Stimulated activated CD8-positive, alpha-beta memory T cell treated with anti-CD3 and anti-CD28 coated beads, Interleukin-4, amount 100 ng/mL, for 24 hours (primary cell): ENCODE measurements at places on chromosomes 2 and 18.

DNA sequence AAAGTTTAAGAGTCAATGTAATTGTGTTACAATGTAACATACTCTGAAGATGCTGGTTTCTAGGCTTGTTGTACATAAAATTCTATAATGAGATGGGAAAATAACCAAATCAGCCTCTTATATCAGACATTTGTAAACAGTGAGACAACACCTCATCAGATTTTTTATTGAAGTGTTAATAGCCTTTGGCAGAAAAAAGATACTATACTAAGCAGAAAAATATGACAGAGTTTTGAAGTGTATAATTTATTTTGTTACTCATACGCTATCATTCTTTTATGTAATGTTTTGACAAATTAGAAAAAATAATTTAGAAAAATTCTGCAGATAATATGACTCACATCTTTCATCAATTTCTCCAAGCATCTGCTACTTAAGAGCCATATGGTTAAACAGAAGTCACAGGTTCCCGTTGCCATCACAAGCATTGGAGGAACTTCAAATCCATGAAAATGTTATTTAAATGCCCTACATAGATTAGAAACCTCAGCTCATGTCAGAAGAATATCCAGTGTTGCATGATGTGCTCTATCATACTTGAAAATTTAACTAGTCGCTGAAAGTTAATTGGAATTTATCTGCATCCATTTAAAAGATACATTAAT lies 535.4 kb downstream of the LRP1B start:
- DNase-seq, result no peak

- DNase-seq, result no peak
Observed at GRCh38 chr2:58918141-58918540, 677.0 kb upstream of the FANCL start.

DNA sequence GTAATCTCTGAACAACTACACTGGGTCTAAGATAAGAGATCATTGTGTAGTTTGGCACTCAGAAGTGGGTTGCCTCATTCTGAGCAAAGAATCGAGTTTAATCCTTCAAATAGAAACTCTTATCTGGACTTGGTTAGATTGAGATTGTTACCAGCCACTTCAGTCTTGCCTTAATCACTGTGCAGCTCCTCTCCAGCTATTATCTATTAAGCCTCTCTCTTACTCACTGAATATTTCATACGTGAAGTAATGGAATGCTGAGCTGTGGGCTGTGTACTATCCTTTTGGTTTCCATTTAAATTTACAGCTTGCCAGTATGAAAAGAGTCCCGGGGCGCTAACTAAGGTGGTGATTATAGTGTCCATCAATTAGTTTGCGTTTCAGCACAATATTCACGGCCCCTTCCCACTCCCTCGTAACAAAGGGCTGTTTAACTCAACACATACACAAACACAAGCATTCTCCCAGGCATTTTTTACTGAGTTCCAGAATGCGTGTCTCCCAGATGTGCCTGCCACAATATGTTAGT lies 65.7 kb upstream of the NCKAP5 start:
- no peak for DNase-seq

- no peak for DNase-seq
Observed at GRCh38 chr2:143730953-143731260, 601.7 kb downstream of the ARHGAP15 start.

DNA sequence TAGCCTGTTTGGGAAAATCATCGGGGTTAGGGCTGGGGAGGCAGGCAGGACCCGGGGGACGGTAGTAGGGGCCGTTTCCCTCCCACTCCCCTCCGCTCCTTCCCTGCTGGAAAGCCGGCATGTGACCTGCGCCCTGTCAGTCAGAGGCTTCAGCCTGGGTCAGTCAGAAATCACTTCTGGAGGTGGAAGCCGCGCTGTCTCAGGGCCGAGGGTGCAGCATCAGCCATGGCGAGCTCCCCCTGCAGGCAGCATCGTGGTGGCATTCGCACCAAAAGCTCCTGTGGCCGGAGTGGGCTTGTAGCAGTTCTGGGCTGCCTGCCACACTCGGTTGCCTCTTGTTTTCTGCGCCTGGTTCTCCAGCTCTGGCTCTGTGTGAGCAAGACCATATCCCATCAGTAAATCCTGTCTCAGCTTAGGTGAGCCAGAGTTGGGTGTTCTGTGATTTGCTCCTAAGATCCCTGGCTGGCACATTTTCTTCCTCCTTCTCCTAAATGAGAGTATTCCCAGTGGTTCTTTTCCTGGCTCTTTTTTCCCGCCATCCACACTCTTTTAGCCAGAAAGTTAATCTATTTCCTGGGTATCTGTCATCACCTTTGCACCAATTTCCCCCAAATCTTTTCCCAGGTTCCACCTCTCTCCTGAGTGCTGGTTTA lies 123.9 kb upstream of the CD302 start:
- DNase-seq, result peak; percentile 69

DNA sequence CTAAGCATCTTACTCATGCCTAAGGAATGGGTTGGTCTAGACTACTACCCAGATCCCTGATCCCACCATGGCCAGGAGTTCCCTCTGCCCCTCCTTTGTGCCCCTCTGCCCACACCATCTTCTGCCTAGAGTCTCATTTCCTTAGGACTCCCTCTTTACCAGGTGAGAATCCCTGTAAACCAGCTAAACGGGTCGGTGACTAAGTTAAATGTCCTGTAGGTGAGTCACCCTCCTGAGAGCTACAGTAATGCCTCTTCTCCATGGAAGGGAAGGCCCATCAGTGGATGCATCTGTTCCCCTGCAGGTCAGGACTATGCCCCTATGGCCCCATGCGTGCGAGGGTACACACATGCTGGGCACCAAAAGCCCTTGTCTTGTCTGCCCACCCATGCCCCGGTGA lies 25.4 kb downstream of the PTGR3 start:
- DNase-seq, result no peak

DNA sequence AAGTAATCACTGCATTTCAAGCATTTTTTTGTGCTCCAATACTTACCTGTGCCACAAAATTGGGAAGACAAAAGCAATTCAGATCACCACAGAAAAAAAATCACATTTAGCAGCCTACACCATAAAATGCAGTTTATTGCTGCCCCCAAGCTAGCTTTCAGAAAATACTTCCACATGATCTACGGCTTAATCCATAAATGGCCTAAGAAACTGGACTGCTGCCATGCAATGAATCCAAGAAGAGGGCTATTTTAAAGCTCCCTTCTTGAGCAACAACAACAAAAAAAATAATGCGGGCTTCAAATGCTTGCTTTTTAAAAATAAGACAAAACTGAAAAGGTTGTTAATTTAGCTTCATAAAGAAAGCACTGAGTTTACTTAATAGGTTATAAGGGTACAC lies 272.3 kb downstream of the RAD51AP2 start:
- no peak for DNase-seq

DNA sequence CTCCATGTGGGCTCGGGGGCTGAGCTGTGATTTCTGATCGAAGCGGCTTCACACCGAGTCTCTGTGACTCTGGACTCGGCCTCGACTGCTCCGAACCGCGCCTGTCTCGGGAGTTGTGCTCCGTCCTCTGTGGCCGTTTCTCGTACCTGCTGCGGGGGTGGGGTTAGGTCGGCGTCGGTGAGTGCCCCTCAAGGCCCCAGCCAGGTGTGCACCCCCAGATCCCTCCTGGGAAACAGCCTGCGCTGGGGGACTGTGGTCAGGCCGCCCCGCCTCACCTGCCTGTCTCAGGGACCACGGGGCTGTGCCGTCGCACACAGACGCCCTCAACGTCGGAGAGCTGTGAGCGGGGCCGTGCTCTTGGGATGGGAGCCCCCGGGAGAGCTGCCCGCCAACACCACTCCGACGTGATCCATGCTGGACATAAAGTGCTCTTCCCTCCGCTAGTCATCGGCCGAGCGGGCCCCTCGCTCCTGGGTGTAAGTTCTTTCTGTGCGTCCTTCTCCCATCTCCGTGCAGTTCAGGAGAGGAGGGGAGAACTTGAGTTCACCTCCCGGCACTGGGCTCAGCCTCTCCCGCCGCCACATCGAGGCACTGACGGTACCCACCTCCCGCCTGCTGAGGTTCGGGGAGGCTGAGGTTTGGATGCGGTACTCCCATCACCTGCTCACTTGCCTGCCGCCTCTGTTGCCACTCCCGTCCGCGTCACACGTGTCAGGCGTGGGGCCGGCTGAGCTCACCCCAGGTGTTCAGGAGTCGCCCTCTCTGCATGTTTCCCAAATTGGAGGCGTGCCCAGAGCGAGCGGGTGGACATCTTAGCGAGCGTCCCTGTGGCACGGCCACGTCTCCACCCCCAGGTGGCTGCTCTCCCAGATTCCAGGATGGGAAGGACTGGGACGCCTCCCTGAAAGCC lies 55.7 kb downstream of the CTDP1 start:
- no peak for DNase-seq

GRCh38 chr2:101111262-101111838 lies 39.8 kb downstream of the TBC1D8 start:
- no peak for DNase-seq

- DNase-seq, result no peak
Observed at GRCh38 chr18:47180765-47181164, 4.6 kb upstream of the IER3IP1 start.

- no peak for DNase-seq
Observed at GRCh38 chr2:166419616-166419934, 43.8 kb upstream of the SCN9A start.

DNA sequence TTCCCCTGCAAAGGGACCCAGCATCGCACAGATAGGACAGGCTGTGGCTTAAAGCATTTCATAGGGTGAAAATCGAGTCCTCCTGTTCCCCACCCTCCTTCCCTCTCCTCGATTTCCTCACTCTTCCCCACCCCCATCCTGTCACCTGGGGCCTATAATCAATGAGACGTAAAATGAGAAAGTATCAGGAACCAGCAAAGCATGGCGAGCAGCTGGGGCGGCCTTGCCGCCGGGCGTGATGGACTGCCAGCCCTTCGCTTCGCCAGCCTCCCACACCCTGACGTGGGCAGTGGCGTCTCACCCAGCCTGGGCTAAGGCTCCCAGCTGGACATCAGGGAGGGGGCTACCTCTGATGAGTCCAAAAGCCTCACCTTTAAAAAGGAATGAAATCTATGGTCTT lies 11.1 kb downstream of the SLC30A3 start:
- DNase-seq, result no peak

DNA sequence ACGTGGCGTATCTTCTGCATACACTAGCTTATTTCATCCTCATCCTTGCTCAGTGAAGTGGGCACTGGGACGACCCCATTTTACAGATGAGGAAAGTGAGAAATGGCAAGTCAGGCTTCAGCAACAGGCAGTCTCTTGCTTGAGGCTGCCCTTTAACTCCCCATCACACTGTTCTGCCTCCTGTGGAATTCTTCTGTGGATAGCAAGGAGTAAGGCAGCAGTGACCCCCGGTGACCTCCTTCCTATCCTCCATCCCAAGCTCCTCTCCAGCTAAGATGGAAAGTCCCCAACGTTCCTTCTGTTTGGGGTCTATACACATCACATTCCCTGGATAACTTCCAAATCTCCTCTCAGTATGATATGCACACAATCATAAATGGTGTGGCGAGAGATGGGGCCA lies 10.5 kb downstream of the ANKRD29 start:
- no peak for DNase-seq

- no peak for DNase-seq
Observed at GRCh38 chr2:54983345-54984220, 66.7 kb downstream of the RTN4 start.

- DNase-seq, result no peak
Observed at GRCh38 chr2:234795272-234795920, 156.4 kb upstream of the SH3BP4 start.

GRCh38 chr2:218027426-218028188 lies 24.8 kb upstream of the TNS1 start:
- no peak for DNase-seq

DNA sequence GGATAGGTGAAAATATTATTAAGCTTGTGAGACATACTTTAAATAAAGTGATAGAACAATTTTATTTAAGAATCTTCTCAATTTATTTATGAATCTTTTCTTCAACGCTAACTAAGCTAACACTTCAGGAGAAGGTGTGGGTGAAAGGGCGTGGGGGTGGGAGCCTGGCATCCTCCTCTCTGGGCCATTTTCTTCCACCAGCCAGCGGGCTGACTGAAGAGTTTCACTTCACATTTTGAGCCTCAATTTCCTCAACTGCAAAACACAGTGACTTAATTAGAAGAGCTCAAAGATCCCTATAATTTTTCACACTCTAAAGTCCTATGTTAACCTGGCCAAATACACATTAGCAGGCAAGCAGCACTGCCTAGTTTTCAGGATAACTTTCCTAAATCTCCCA lies 94.8 kb downstream of the FTCDNL1 start:
- DNase-seq, result no peak

DNA sequence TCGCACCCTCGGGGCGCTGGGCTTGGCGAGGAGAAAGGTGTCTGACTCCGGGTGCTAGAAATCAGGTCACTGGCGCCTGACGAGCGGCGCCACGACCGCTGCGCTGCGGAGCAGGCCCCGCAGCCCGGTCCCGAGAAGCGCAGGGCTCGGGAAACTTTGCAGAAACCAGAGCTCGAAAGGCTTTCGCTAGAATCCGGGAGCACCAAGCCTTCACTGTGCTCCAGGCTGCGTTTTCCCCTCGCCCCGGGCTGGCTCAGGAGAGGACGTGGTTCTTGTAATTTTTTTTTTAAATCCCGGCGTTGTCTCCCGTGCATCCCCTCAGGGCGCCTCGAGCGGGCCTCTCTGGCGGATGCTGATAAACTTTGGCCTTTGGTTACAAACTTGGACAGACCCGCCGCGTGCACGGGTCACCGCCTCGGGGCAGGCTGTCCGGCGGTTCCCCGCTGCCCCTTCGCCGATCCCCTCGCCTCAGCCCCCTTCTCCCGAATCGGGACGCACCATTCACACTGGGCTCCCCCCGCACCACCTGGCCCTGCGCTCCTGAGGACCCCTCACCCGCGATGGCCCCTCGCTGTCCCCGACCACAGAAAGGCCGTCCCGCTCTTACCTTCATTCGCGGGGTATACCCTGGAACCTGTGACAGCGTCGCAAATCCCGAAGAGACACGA lies 419 bp downstream of the EPHA4 start:
- DNase-seq, result no peak

DNA sequence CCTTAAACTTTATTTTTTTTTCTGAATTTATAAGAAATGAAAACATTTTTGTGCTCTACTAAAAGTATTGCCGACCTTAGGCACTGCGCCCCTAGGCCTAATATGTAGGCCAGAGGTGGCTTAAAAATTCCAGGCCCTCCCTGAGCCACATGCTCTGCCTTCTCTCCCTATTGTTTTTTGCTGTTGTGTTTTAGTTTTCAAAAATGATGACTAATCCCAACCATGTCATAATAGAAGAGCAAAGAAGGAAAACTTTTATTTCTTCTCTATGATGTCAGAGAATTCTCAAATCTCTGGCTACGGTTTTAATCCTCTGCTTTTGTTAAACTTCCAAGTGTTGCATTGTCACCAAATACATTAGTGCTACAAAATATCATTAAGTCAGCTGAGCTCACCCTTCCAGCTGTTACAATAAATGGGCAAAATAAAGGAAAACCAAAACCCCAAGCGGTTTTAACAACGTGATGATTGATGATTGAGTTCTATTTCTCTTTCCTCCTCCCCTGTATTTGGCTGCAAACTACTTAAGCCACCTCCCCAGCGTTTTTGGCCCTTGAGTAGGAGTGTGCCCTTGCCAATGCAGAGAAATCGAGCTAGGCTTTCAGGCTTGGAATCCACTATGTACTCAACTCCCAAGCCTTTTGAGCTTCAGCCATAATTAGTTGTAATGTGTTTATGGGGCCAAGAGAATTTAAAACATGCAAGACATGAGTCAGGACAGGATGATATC lies 163.5 kb upstream of the POU3F3 start:
- no peak for DNase-seq
